ENCODE measurements at places on chromosomes 4 and X.

DNA sequence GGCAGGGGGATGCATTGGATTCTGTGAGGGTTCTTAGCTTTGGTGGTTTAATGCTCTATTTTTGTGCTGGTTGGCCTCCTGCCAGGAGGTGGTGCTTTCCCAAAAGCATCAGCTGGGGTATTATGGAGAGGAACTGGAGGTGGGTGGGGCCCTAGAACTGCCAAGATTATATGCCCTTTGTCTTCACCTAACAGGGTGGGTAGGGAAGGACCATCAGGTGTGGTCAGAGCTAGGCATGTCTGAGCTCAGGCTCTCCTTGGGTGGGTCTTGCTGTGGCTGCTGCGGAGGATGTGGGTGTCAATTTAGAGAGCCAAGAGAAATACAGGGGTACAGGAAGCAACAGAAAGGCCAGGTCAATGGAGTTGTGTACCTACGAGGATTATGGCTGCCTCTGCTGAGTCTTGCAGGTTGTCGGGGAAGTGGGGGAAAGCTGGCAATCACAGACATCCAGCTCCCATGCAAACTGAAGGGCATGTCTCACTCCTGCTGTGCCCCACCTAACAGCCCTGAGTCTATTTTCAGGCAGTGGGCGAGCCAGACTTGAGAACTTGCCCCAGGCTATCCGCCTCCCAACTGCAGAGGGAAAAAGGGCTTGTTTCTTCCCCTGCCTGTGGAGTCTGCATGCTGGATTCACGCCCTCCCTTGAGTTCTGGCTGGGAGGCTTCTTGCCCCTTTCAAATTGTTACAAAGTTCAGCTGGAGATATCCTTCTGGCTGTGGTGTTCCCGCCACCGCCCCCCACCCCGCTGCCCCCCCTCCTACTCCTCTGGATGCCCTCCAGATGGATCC is 212.0 kb downstream of the COMMD8 start:
- no peak for DNase-seq

DNA sequence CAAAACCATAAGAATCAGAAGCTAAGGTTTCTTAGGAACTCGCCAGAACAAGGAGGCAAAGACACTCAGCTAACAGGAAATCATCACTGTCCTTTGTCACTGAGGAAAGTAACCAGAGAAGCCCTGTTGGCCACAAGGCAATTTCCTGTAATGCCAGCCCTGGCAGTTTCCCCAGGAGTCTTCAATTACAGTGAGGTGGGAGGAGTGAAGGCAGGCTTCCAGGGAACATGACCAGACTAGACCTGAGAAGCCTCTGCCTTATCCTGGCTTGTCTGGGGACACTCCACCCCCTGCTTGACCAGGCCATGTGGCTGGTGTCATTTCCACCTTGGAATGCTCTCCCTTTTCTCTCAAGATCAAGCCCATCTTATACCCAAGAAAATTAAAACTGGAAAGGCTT is 125.3 kb downstream of the COL4A6 start:
- no peak for DNase-seq

DNA sequence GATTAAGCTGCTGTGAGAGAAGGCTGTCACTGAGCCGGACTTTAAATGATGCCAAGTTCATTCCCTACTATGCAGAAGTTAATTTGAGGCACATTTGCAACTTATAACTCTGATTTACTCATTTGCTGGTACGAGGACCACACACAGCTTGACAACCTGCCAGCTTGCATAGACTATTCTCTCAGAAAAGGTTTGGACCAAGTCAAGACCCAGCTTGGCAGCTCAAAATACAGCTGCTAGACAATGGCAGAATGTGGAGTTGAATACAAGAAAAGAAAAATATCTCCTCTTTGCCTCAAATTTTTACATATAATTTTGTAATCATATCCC is 338.9 kb downstream of the DHX15 start:
- DNase-seq, result no peak

- no peak for DNase-seq
Measured at GRCh38 chr4:152065545-152065944, 304.7 kb upstream of the GATB start.

DNA sequence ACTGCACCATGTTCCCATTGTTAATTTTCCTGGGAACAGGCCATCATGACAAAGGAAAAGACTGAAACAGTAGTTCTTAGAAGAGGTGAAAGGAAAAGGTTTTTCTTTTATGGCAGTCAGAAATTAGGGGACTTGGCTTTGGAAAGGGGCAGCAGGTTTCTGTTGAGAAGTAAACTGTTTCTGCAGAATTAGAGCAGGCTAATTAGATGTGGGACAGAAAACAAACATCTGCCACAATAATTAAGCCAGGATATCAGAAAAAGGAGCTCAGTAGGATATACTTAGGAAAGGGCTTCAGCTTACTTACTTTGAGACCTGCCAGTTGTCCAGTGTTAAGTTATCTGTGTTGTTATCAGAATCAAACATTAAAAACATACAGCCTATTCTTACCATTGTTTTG is 36.7 kb upstream of the STPG2 start:
- DNase-seq, result no peak

DNA sequence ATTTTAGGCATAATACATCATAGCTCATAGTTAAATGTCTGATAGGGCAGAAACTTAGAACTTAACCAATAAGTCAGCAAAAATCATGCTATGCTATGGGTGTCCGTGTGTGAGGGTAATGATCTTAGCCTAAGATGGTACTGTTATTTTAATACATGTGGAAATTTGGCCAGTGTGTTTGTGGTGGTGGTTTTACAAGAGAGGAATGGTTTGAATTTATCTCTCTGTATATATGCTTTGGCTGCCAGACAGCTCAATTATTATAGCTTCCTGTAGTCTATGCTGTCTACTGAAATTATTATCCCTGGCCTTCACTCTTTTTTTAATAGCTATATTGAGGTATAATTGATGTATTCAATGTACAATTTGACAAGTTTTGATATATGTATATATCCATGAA is 21.3 kb downstream of the ZNF330 start:
- DNase-seq, result no peak

DNA sequence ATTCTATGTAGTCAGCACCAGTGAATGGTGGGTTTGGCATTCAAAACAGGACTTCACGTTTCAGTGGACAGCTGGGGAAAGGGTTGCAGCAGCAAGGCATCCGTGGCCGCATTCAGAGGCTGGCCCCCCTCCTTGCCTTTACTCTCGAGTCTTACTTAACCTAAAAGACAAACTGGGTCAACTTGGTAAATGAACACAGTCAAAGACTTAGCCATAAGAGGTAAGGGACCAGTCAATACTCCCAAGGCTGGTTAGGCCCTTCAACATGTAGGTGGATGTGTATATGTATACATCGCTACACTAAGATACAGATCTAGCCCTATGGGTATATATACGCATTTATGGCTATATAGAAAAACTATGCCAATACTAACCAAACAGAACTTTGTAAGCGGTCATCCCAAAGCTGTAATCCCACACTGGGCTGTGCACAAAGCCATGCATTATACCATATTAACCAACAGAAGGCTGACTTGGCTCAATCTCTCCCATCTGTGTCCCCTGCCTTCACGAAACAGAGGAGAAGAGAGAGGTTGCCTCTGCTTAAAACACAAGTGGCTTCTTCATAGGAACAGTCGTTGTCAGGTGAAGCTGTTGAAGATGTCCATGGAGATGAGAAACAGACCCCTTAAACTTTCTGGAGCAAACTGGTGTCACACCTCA is 61.9 kb downstream of the TSC22D3 start:
- DNase-seq, result peak; percentile 59

GRCh38 chrX:125295337-125295736 is 24.3 kb upstream of the TEX13C start:
- DNase-seq, result no peak

DNA sequence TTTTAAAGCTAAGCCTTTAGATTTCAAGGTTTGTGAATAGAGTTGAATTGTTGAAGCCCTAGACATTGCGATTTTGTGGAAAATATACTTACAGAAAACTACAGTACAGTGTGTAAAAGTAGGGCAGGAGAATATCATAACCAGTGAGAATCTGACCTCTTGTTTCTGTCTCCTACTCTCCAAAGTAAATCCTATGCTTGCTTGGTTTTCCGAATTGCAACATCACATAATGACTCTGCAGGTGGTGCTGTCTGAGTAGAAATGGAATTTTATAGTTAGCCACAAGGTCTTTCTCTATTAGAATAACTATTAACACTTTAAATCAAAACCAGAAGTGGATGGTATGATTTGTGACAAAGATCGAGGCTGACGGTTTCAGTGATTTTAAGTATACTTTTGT is 505.6 kb downstream of the RAPGEF2 start:
- no peak for DNase-seq

DNA sequence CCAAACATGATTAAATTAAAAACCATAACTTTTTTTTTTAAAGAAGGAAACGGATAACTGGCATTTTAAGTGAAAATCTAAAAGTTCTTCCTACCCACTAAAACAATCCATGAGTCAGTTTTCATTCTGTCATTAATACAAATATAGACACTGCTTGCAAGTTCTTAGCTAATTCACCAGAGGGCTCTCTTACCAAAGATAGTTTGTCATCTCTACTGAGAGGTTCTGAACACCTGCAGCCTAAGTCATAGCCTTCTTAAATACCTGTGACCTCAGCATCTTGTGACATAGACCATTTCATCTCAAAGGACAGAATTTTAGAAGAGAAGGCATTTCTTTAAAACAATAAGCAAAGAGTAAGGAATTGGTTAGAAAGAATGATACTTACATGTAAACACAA is 65.3 kb upstream of the FAM120C start:
- peak; percentile 16 for DNase-seq

DNA sequence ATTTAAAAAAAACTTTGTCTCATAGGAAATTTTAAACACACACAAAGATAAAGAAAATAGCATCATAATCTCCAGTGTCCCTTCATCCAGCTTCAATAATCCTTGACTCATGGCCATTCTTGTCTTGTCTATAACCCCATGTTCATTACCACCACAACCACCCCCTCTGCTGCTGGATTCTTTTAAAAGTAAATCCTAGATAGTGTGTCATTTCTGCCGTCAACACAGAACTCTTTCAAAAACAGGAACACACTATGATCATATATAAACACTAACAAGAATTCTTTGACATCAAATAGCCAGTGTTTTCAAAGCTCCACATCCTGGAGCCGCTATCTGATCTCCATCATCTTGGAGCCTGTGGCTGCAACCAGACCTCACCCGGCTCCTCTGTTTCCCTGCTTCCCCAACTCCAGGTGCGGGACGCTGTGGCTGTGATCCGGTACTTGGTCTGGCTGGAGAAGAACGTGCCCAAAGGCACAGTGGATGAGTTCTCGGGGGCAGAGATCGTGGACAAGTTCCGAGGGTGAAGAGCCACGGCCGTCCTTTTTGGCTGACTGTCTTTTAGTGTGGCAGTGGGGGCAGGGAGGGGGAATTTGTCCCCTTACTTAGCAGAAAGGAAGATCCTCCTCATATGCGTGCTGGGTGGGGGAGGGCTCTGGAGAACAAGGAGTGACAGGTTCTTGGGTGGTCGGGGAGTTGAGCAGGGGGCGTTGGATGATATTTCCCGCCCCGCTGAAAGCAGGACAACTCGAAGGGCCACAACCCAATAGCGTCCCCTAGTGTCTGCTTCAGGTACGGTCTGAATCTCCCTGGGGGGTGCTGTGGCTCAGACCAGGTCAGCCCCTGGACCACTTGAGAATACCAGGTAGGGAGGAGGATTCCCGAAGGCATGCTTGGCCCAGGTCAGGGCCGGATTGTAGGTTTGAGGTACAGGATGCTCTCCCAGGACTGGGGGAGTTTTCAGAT is 15.6 kb downstream of the XPNPEP2 start:
- no peak for DNase-seq

DNA sequence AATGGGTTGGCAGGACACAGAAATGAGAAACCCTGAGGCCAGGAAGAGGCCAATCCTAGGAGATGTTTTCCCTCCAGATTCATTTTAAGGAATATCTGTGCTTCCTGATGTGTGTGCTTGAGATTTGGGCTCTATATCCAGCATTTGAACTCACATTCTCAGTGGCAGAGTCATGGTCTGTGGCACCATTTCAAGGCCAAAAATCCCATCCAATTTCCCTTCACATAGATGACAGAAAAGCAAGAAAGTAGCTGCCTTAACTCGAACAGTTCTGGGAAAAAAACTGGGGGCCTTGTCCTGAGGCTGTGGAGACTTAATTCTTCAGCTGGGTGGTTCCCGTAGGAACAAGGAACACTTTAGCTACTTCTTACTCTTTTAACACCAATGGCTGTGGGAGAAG is 27.4 kb downstream of the TAF7L start:
- no peak for DNase-seq

GRCh38 chr4:168598191-168598590 is 101.3 kb downstream of the PALLD start:
- DNase-seq, result no peak

DNA sequence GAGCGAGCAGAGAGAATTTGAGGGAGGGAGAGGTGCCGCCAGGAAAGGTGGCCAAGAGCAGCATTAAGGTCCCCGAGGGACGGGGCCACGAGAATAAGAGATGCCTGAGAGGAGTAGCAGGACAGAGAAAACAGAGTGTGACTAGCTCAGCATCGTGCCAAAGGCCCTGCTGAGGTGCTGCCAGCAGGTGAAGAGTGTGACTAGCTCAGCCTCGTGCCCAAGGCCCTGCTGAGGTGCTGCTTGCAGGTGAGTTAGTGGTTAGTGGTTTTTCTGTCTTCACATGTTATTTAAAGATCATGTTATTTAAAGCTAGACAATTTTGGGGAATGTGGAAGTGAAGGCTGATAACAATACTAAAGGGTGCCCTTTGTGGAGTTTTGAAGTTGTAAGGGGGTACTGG is 464.5 kb upstream of the FAT1 start:
- no peak for DNase-seq

DNA sequence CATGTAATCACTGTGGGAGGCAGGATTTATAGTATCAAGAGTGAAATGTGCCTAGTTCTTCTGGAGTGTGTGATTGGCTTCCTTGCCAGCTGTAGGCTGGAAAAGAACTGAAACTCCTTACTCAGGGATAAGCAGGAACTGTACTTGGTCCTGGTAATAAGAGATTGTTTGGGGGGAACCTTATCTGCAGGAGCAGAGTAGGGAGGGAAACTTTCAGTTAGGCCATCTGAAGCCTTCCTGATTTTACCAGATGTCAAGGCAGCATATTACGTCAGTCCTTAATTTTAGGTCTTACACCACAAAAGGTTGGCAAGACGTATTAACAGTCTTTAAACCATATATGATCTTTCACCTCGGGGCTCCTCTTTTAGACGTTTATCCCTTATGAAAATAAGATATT is 231.5 kb upstream of the FMR1 start:
- no peak for DNase-seq

DNA sequence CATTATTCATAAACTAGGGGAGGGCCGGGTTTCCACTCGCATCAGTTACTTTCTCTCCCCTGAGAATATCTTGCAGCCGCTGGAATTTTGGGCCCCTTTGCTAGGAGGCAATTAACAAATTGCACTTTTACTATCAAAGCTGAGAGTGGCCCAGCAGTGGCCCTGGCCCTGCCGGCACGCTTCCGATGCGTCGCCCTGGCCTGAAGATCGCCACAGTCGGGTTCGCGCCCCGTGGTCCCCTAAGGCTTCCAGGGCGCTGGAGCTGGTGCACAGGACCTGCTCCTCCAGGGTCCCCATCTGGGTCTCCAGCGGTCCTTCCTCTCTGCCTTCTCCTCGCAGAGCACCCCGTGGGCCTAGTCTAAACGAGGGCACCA is 486 bp upstream of the CWH43 start:
- DNase-seq, result no peak

- peak; percentile 97 for DNase-seq
Measured at GRCh38 chr4:82428969-82429727, 1.1 kb downstream of the HNRNPDL start.
